Tibial nerve (tissue), 4 donors: ENCODE measurements at places on chromosomes 7 and 10. TPM values are rescaled to one million over a fixed set of nuclear protein-coding genes. Genes with fewer than 3 reads are reported as not detected.

DNA sequence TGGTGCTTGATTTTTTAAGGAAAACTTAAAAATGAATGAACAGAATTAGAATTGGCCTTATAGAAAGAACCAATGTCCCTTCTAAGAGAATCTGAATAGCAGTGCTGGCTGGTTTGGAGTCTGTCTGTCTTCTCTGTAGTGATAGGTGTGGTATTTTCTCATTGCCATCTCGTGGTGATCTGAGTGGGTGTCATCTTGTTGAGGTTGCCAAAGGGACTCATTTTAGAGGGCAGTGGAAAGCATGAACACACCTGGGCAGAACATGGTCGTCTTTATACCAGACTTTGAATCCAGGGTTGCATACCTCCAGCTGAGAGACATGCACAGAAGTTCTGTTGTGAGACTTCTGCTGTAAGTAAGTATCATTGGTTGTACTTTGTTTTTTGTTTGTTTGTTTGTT lies 15.8 kb downstream of the CUL1 start:
- no peak for DNase-seq

- DNase-seq, result no peak
These were observed 168.2 kb downstream of the NRF1 start for GRCh38 chr7:129779602-129780256.

DNA sequence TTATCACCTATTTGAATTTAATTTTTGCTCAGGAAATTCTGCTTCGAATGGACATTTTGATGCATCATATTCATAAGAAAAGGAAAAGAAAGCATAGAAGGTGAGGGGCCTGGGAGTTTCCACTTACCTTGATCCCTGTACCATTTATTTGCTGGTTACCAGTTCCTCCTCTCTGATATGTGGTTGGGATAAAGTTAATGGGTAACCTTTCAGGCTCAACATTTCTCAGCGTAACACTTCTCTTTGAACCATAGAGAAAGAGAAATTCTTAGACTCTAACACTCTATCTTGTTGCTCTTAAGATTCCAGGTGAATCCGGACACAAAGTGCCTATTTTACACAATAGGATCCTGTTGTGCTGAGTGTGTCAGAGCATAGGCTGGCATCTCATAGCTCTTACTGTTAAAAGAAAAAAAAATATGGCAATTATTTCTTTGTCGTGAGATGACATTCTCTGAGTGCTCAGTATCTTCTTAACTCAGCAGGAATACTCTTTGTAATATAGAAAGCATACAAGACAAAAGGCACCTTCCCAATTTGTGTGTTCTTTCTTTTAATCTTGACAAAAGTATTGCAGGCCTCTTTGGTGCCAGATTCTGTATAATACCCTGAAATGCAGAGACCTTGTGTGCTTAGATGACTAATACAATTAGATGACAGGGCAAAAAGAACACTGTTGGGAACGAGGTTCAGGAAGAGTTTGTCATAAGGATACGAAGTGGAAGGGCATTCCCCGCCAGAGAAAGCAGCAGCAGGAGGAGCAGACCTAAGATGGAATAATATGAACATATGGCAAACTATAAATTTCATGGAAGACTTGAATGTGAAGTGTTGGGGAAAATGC lies 689.6 kb downstream of the NRG3 start:
- DNase-seq, result no peak

DNA sequence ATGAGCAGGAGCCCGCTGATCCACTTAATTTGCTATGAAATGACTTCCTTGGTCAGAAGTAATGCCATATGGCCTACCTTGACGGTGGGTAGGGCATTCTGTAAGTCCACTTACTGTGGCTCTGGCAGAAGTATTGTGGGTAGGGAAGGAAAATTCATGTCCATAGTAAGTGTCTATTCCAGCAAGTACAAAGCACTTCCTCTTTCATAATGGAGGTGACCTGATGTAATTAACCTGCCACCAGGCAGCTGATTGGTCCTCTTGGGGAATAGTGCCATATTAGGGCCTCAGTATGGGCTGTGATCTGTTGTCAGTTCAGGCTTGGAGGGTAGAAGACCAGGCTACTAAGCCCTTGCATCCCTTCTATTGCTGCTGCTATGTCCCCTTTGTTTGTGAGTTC lies 103.9 kb downstream of the SLC37A3 start:
- DNase-seq, result no peak

DNA sequence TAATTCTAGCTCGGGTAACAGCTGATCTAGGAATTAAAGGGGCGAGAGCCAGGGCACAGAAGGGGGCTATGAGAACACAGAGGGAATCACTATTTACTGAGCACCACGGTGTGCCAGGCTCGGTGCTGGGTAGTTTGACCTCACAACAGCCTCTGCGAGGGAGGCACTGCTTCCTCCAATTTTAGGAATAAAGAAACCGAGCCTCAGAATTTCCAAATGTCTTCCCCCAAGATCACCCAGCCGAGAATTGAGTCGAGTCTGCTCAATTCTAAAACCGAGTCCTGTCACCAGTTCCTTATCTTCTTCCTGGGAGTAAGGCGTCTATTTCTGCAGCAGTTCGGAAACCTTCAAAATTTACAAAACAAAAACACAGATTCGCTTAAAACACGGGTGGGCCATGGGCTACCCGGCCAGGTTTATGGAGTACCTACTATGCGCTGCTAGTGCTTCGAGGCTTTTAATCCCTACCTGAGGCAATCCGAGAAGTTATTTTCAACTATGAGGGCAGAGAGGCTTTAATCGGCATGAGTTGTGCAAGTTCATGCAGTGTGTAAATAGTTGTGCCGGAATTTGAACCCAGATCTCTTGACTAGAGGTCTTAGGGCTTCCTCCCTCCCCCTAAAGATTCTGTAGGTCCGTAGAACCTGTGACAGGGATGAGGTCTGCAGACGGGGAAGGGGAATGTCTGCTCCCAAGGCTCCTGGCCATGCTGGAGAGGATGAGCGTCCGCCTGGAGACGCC lies 872 bp upstream of the HMX2 start:
- DNase-seq, result no peak

DNA sequence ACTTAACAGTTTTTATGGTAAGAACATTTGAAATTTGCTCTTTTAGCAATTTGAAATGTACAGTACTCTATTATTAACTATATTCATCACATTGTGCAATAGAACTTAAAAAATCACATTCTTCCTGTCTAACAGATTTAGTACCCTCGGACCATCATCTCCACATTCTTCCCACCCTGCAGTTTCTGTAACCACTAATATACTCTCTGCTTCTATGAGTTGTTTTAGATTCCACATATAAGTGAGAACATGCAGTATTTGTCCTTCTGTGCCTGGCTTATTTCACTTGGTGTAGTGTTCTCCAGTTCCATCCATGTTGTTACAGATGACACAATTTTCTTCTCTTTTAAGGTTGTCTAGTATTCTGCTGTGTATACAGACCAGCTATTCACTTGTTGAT lies 88.9 kb upstream of the SEC61G start:
- no peak for DNase-seq

GRCh38 chr7:131034166-131034881 lies 293.4 kb upstream of the MKLN1 start:
- DNase-seq, result no peak

DNA sequence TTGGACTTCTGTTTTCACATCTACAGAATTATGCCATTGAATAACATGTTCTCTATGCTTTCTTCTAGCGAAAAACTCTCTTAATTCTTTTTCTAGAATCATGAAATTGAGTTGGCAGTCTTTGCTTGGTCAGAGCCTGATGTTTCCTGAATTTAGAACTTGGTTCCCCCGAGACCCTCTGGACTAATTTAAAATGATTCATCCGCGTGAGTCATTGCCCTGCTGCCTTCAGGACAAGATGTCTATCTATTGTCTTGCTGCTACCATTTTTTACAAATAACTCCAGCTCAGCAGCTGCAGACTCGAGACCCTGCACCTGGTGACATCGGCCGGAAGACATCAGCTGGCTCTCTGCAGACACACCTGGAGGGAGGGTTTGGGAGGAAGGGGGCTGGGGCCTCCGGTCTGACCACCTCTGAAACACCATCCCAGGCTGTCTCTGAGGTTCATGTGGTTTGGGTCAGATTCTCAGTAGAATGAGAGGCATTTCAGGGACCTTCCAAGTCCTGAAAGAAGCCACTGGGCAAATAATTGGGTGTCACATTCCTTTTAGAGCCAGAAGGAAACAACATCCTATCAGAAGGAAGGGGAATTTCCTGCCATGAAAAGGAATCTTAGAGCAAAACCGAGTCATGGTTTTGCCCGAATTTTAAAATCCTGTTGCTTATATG lies 20.9 kb upstream of the KLF6 start:
- no peak for DNase-seq

- no peak for DNase-seq
These were observed 3.2 kb upstream of the DGKB start for GRCh38 chr7:14905764-14906163.

GRCh38 chr7:159083001-159083697 lies 61.5 kb downstream of the VIPR2 start:
- DNase-seq, result no peak

DNA sequence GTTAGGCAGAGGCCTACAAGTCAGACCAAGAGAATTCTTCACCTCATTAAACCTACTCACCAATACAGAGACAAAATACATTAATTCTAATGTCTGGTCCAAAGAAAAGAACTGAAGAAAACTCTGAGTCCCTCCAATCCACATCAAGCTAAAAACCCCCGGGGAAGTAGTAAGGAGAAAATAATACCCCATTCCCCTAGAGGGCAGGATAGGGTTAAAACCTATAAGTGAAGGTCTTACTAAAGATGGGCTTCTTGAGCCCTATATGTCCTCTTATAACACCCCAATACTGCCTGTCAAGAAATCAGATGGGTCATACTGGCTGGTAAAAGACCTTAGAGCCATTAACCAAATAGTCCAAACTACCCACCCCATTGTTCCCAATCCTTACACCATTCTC lies 141.3 kb upstream of the TMEM106B start:
- no peak for DNase-seq

DNA sequence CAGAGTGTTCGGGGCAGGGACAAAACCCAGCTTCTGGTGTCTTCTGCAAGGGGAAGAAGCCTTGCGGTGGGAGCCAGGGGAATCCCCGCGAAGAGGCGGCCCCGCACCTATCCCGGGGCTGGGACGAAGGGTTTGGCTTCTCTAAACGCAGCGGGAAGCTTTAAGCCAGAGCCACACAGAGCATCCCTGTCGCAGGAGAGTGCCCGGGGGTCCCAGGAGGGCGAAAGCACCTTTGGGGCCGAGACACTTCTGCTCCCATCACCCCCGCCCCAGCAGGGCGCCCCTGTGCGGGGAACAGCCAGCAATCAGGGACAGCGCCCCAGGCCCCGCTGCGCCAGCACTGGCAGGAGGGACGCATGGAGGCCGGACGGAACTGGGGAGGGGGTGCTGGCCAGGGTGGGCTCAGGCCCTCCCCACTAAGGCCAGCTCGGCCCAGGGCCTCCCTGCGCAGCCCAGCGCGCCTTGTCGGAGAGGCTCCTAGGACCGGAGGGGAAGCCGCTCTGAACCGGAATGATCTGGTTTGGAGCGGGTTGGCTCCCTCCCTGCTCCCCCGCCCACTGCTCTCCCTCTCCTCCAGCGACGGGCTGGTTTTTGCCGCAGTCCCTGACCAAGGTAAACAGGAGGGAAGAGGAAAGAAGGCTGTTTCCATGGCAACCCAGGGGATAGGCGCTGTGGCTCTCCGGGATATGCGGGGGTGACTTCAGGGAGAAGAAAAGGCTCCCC lies 63.9 kb downstream of the TMEM209 start:
- DNase-seq, result peak; percentile 58

DNA sequence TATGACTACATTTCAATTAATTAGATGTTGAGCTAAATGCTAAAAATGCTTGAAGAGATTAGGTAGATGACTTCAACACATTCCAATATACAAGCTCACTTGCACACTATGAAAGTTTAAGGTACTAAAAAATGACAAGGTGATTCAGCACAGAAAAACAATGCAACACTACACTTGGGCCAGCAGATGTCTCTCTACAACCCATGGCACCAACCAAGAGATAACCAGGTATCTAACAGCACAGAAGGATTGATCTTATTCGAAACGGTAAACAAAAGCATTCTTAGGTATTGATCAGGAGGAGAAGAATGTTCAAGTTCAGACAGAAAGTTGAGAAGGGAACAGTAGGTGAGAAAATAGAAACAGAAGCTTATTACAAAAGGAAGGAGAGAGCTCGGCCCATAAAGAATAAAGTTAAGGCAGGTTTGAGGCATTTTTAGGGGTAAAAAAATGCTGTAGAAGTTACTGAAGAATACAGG lies 248.2 kb upstream of the KLF14 start:
- DNase-seq, result no peak

- no peak for DNase-seq
These were observed 13.1 kb downstream of the PLEKHS1 start for GRCh38 chr10:113764582-113764981.

DNA sequence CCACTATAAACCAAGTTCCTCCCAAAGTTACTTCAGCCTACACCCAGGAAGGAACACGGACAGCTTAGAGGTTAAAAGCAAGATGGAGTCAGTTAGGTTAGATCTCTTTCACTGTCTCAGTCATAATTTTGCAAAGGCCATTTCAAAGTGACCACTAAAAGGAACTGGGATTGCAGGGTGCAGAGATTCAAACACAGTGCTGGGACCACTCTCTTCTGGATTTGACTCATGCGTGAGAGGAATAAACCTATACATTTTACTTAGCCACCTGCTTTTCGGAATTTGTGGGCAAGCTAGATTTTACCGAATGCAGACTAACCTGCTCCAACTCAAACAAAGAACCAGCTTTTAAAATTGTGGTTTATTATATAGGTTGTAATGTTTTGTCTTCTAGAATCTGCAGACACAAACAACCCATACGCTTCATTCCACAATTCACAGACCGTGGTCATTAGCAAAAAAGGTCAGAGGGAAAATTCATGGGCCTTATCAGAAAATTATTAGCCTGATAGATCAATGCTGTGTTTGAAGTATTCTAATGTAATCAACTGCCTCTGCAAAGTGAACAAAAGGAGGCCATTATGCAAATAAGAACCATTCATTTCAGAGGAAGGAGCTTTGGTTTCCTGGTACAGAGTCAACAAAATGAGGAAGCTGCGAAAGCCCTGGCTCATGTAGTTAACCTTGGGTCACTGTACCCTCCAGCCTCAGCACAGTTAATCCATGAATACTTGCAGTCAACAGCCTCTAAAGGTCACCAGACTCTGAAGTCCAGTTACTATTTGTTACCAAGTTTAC lies 342.7 kb upstream of the KLF6 start:
- no peak for DNase-seq

The NUTM2B gene
- total RNA-seq, result not detected

The TMEM184A gene
- 0.66 TPM for total RNA-seq

The HTRA1 gene
- total RNA-seq, result 182 TPM

The MALRD1 gene
- 3.6 TPM for total RNA-seq

The GLUD1 gene
- total RNA-seq, result 220 TPM

The SLC13A1 gene
- total RNA-seq, result not detected

The DENND11 gene
- total RNA-seq, result 14.1 TPM

The BAMBI gene
- 16.7 TPM for total RNA-seq

The ELOVL3 gene
- total RNA-seq, result not detected

The ACTR3C gene
- 0.44 TPM for total RNA-seq

The GRID2IP gene
- total RNA-seq, result not detected
